HAP-1 (cell line): ENCODE measurements at places on chromosomes 16 and 17.
A peak's percentile ranks its signal among the peaks of the same experiment; 100 is the strongest.

GRCh38 chr17:6304894-6305612 is 129.9 kb downstream of the AIPL1 start:
- DNase-seq: no peak

- DNase-seq: no peak
These were observed 23.3 kb upstream of the CCL1 start for GRCh38 chr17:34386343-34386696.

DNA sequence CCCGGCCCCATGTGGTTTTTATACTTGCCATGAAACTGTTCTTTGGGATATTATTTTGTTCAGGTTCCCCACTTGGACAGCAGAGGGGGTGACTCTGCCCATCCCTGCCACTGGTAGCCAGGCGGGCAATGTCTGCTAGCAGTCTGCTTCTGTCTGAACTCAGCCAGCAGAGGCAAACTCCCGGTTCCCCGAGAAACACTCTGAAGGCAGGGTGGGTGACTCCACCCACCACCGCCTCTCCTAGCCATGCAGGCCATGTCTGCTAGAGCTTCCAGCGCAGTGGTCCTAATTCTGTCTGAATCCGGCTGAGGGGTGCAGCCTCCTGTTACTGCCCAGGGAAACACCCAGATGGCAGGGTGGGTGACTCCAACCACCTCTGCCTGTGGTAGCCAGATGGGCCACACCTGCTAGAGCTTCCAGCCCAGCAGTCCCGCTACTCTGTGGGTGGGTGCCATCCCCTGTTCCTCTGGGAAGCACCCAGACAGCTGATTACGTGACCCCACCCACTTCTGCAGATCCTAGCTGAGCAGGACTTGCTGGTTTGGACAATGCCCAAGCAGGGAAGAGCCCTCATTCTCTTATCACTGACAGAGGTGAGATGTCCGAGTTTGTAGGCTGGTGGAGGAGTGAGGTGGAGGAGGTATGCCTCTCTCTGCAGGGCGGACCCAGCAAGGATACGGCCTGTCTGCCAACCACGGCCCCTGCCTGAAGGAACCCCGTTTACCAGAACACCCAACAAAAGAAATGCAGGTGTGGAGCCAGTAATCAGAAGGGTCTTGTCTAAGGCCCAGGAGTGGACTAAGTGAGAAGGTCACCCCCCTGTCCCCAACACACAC is 22.4 kb downstream of the NLRP1 start:
- DNase-seq: no peak

DNA sequence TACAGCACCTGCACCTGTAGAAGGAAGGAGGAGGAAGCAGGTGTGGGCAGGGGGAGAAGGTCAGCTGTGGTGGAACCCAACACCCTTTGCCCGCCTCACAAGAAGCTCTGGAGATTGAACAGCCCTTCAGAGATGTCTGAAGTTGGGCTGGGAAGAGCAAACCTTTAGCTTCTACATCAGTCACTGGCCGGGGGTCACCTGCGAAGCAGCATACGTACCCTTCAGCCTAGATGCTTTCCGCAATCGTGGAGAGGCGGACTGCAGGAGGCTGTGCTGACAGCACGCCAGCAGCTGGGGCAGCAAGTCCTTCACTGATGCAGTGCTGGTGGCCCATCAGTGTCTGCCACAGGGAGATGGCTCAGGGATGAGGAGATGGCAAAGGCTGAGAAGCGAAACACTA is 5.2 kb upstream of the HS3ST3B1 start:
- DNase-seq: no peak

- no peak for DNase-seq
These were observed 2.2 kb upstream of the EFTUD2 start for GRCh38 chr17:44901411-44901921.

DNA sequence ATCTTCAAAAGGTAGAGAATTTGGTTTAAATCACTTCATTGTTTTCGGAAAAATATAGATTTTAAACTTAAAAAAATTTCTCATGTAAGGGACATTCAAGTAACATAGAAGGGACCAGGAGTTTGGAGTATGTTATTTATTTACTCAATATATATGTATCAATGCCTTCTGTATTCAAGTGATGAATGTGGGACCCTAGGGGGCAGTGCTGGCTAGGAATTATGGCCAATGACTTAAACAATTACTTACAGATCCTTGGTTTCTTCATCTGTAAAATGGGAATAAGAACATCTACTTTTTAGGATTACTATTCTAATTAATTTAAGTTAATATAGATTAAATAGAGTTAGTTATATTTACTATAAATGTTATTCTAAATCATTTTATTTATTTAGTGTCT is 886.3 kb upstream of the RBFOX1 start:
- DNase-seq: no peak

GRCh38 chr16:66402166-66402565 is 24.9 kb upstream of the BEAN1 start:
- no peak for DNase-seq

DNA sequence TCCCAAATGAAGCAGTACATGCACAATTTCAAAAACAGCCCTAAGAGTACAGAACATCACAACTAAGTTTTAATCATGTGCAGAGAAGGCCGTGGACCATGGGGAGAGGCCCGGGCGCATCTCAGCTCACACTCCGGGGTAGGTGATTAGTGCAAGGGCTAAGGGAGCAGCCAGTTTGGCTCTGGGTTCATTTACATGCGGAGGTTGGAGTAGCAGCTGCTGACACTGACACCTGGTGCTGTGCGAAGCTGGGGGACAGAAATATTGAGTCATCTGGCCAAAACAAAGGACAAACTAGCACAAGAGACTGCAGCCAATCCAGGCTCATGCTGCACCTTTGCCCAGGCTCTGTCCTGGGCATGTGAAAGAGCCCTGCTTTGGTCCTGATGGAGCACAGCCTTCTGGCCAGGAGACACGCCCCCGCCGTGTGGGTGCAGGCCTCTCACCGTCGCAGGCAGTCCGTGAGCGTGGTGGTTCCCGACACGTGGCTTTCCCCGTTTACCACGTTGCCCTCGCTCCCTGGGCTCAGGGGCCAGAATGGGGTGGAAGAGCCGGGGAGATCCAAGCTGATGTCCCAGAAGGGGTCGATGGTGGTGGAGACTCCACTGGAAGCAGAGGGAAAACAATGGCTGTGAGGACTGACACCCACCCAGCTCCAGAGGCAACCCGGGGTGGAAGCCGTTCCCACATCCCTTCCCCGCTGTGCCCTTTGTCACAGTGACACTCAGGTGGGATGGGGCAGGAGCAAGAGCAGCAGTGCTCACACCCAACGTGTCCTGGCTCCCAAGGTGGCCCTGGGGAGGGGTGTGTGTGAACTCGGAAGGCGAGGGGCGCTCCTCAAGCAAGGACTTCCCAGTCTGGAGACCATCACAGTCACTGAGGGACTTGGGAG is 31.9 kb downstream of the USP22 start:
- no peak for DNase-seq

DNA sequence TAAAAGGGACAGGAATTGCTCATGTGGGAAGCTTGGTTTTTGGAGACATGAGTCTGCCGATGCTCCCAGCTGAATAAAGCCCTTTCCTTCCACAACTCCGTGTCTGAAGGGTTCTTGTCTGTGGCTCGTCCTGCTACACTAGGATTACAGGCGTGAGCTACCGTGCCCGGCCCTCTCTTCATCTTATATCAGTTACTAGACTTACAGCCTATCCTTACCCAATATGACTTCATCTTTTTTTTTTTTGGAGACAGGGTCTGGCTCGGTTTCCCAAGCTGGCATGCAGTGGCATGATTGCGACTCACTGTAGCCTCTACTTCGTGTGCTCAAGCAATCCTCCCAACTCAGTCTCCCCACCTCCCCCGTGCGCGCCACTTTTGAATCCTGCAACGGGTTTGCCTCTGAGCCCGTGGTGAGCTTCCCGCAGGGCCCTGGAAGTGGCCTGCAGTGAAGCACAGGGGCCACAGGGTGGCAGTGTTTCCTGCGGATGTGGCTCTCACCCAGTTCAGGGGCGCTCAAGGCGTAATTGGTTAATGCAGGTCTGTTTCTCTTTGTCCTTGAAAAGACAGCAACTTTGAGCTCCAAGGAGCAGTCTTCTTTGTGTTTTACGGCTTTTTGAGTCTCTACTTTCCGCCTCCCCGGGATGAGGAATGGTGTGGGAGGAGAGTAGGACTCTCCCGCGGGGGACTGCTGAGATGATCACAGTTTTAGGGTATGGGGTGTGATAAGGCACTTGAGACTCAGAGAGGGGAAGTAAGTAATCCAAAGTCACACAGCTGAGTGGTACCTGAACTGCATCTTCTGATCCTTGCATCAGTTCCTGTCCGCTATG is 22.7 kb upstream of the GPRC5B start:
- DNase-seq: peak; percentile 74

DNA sequence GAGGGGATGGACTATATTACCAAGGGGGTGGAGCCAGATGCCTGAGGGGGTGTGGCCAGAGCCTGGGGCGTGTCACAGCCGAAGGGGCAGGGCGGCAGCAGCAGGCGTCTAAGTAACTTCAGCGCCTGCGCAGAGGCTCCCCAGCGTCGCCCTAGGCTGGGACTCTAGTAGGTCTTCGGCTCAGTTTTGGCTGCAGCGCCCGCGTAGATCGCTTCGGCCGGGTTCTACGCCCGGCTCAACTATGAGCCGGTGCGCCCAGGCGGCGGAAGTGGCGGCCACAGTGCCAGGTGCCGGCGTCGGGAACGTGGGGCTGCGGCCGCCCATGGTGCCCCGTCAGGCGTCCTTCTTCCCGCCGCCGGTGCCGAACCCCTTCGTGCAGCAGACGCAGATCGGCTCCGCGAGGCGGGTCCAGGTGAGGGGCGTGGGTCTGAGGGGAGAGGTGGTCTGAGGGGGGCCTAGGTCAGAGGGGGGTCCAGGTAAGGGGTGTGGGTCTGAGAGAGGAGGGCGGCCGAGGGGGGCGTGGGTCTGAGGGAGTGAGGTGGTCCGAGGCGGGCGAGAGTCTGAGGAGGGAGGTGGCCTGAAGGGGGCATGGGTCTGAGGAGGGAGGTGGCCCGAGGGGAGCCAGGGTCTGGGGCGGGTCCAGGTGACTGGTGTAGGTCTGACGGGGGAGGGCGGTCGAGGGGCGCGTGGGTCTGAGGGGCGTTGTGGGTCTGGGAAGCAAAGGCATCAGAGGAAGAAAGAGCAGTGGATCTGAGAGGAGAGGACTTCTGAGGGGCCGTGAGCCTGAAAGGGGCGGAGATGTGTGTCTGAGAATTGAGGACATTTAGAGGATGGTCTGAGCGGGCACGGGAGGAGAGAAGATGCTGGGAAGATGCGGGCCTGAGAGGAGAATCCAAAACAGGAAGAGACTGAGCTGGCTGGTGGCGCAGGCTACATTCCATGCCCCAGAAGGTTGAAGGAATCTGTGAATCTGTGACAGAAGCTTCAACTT is at the start of gene LPCAT2:
Gene LPCAT2 (plus strand): TSS at position 132 of the 991 bp plus-strand sequence. CDS start 110 bp downstream, at position 242.
- peak; percentile 75 for DNase-seq

DNA sequence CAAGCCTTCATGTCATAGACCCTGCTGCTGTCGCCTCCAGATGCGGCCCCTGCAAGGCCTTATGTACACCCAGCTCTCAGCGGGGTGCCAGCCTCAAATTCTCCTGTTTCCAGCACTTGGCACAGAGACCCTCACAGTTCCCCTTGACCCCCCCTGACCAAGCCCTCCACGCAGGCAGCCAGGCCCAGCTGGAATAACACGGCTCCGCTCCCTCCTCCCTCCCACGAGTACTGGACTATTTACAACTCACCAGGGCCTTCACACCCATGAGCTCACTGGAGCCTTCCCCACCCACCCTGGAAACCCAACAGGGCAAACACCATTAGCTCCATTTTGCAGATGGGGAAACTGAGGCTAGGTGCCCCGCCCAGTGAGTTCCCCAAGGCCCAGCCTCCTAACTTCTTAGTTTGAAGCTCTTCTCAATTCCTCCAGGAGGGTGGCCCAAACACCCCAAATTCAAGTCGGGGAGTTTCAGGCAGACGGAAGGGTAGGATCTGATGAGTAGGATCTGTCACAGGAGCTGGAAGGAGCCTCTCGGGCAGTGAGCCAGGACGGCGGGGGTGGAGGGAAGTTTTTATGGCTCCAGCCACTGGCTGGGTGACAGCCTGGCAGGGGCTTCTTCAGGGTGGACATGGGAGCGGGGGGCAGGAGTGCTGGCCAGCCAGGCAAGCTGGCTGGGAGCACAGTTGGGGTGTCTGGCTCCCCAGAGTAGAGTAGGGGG is 17.5 kb upstream of the DLX4 start:
- DNase-seq: no peak

DNA sequence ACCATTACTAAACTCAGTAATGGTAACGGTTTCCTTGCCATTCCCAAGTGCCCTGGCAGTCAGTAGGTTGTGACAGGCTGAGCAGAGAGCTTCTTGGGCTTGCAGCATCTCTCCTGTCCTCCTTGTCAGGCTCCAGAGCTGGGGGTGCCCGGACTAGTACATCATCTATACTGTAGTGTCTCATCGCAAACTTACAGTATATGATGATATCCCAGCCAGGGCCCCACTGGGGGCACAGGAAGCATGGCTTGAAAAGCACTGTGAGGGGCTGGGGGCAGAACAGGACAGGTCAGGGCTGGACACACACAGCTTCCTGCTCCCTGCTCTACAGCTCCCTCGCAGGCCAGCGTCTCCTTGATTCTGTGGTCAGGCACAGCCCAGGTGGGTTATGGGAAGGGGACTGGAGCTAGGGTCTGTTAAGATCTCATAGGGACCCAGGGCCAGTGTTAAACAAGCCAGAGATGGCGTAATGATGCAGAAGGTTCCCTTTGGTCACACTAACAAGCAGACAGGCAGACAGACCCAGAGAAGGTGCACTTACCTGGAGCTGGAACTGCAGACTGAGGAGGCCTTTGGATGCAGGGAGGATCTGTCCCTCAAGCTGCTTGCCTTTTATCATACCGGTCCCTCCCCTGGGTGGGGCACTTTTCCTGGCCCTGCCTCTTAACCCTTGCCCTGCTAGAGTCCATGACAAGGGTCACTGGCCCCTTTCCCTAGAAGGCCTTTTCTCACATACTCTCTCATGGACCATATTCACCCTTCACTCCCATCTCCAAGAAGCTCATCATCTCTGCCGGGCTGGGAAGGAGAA is 6.8 kb downstream of the ERAL1 start:
- DNase-seq: no peak

- DNase-seq: no peak
These were observed 117.2 kb upstream of the SALL1 start for GRCh38 chr16:51268237-51268636.

DNA sequence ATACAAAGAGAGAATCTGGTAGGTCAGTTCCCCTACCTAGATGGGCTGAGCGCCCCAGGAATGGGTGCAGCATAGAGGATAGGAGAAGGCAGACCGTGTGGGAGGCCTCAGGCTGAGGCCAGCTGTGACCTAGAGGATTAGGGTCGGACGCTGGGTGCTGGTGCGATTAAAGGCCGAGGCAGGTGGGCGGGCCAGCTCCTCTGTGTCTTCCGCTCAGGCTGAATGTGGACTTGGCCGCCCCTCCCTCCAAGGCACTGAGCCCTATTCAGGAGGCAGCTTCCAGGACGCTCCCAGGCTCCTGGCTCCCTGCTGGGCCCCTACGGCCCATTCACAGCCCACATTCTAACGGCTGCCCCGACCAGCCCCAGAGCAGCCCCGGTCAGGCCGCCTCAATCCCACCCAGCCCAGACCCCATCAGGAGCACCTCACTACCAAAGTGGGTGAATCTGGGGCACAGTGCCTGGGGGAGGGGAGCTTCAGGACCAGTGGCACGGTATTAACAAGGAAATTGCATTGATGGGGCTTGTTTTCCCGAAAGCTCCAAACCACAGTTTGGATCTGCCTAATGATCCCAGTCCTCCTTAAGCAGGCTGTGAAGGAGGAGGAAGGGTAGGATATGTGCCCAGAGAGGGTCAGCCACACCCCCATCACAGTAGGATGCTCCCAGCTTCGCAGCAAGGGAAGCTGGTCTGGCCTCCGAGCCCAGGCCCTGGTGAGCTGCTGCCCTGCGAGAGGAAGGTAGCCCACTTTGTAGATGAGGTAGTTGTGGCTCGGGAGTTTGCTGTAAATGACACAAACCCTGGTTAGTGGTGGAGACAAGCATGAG is 14.5 kb downstream of the RHBDL3 start:
- DNase-seq: no peak

- DNase-seq: no peak
These were observed 176.3 kb downstream of the RPTOR start for GRCh38 chr17:80720610-80721577.

GRCh38 chr17:81378941-81379511 is 16.2 kb upstream of the BAHCC1 start:
- DNase-seq: no peak
